ENCODE measurements at places on chromosomes 6 and 20. TPM values are rescaled to one million over a fixed set of nuclear protein-coding genes. Genes with fewer than 3 reads are reported as not detected.

The PTCHD4 gene
- total RNA-seq = not detected

The SLC22A7 gene
- total RNA-seq = not detected

The BTN1A1 gene
- total RNA-seq = 0.10 TPM

The F13A1 gene
- total RNA-seq = 0.26 TPM

The KHDC1L gene
- not detected for total RNA-seq

The BPIFB2 gene
- total RNA-seq = not detected

The ADAT2 gene
- 6.4 TPM for total RNA-seq

The SCGN gene
- total RNA-seq = not detected

The RREB1 gene
- total RNA-seq = 30.7 TPM

The HTR1E gene
- not detected for total RNA-seq

The RNF144B gene
- total RNA-seq = 5.6 TPM

The NR2E1 gene
- 0.13 TPM for total RNA-seq

The SLC4A11 gene
- total RNA-seq = 144 TPM

The KIF25 gene
- 0.44 TPM for total RNA-seq

The ERVFRD-1 gene
- not detected for total RNA-seq

The CDK19 gene
- 48.4 TPM for total RNA-seq

The OVOL2 gene
- 0.77 TPM for total RNA-seq

The KCNK15 gene
- 7.4 TPM for total RNA-seq

The EPPIN gene
- total RNA-seq = not detected

The ULBP2 gene
- total RNA-seq = 0.69 TPM
